ENCODE measurements at places on chromosomes 7 and 10.

- peak; percentile 49 for DNase-seq
These were observed 3.3 kb upstream of the OR2F2 start for GRCh38 chr7:143931739-143932138.

DNA sequence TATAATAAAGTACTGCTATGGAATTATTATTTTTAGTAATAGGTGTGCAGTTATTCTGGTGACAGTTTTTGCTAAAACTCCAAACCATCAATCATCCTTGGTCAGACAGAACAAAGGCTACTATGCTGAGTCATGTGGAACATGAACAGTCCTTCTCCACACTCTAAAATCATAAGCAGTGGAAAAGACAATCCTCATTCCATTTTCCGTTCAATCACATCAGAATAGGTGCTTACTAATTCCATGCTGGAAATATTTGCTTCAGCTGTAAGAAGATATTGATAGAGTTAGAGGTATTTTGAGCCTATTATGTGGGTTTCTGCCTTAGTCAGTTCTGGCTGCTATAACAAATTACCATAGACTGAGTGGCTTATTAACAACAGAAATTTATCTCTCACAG is 82.9 kb downstream of the FAM13C start:
- DNase-seq, result no peak

GRCh38 chr7:136938476-136938875 is 70.0 kb downstream of the CHRM2 start:
- no peak for DNase-seq

GRCh38 chr7:155315977-155316376 is 18.3 kb downstream of the INSIG1 start:
- DNase-seq, result no peak

- DNase-seq, result no peak
These were observed 50.4 kb upstream of the NFE2L3 start for GRCh38 chr7:26101361-26102151.

DNA sequence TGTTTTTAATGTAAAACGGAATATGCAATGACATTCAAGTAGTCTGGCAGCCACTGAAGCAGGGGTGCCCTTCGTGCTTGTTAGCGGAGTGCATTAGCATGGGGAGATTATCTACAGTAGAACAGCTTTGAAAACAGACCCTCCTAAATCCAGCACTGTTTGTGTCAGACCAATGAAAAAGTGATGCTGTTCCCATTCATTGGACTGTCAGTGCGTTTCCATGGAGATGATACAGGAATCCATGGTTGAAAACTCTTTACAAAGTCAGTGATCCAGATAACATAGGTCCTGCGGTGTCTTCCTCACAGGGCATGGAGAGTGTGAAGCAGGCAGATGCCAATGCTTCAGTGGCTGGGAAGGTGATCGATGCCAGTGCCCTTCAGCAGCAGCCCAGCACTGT is 73.6 kb downstream of the ITGB8 start:
- DNase-seq, result no peak

GRCh38 chr10:131121511-131122035 is 189.9 kb downstream of the TCERG1L start:
- no peak for DNase-seq

DNA sequence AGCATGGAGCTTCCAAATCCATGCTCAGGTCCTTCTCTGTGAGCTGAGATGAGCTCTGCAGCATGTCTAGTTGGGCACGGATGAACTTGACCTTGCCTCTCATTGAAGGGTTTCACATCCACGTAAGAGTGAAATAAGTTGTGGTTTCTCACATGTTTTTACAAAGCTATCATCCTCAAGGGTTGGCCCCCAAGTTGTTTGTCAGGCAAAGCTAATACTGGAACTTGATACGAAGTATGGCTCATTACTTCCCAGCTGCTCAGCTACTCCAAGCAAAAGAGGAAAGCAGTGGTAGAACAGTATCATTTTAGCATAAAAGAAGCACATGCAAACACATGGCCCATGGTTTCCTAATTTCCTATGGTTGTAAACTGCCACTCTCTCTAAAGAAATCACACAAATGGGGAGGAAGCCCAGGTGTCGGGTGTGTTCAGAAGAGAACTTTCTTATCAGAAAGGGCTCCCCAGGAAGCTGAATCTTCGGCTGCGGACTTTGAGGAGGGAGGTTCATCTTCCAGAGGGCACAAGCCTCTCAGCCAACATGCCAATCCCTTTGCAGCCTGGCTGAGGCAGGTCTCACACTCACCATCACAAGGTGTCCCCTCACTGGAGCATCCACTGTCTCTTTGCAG is 45.3 kb downstream of the PDLIM1 start:
- DNase-seq, result peak; percentile 47

DNA sequence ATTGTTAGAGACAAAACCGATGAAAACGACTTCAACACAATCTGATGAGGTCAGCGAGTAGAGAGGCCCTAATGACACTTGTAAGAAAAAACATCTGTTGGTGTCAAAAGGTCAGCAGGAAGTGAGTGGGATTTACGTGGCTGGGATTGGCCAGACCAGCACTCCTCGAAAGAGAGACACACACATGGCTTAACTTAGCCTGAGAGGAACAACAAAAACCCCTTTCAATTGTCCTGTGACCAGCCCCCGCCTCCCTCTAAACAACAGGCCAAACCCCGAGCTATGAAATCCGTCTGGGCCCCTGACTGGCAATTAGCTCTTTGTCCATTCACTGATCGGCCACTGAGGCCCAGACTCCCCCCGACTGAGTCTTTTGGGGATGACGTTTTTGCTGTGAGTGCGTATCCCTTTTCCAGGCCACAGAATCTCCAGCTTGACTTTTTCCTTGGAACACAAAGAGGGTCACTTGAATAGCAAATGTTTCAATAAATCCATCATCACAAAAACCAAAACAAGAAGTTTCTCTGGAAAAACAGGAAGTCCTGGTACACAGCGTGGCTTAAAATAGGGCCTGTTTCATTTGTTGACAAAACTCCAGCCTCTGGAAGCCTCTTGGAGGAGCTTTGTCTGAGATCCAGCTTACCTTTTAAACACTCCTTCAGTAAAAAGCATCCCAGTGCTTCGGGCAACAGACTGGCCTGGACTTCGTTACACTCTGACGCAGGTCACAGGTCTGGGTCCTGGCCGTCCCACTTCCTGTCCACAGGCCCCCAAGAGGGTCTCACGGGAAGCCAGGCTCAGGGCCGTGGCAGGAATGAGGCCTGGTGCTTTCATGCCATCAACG is 103.0 kb downstream of the CTBP2 start:
- DNase-seq, result peak; percentile 95

DNA sequence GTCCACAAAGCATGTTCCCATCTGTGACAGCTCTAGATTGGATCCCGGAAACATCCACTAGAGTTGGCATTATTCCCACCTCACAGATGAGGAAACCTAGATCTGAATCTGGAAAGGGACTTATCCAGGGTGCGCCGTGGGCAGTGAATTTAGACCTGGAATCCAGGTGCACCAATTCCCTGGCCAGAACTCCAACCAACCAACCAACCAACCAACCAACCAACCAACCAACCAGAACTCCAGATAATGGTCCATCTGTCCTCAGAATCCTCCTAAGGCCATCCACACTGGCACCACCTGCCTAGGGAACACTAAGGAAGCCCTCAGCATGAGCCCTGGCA is 42.0 kb upstream of the ZMIZ1 start:
- DNase-seq, result no peak

GRCh38 chr7:35032166-35032565 is 5.1 kb downstream of the DPY19L1 start:
- peak; percentile 30 for DNase-seq

DNA sequence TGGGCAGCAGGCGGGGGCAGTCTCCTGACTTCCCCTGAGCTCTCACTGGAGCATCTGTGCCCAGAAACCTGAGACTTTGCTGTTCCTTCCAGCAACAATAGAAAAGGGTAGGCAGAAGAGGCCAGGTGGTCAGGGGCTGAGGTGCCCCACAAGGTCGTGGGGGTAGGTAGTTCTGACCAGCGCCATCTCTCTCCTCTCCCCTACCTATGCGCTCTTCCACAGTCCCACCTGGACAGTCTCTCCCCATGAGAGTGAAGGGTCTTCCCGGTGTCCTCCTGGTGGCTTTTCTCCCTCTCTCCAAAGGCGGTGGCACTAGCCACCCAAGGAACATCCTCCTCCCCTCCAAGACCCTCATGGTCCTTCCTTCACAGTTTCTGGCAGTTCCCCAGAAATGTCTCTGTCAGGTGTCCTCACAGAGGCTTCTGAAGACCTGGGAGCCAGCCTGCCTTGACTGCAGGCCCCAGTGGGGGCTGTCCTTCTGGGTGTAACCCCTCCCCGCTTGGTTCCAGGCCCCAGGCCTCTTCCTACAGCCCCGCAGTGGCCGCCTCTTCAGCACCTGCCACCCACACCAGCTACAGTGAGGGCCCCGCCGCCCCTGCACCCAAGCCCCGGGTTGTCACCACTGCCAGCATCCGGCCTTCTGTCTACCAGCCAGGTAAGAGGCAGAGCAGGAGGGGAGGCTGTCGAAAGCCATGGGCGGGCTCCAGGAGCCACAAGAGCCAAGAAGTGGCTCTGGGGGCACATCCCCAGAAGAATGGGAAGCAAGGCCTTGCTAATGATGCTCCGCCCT is 41.3 kb downstream of the LDB3 start:
- no peak for DNase-seq

DNA sequence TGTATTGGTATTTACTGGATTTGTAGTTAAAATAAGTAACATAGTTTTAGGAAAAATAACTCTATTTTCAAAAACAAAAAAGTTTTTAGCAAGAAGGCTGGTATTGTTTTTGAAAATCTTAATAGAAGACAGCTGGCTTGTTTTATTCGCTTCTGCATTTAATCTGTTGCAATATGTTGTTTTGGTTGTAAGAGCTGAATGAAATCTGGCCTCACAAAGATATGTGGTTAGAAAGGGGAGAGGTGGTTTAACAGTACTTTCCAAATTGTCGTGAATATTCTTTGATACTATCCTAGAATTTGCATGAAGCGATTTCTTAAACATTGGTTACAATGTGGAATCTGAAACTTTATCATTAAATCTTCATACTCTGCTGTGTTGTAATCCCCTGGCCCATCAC is 355.9 kb upstream of the FZD8 start:
- DNase-seq, result peak; percentile 9

GRCh38 chr10:102408728-102409603 is 9.6 kb downstream of the PSD start:
- peak; percentile 44 for DNase-seq

DNA sequence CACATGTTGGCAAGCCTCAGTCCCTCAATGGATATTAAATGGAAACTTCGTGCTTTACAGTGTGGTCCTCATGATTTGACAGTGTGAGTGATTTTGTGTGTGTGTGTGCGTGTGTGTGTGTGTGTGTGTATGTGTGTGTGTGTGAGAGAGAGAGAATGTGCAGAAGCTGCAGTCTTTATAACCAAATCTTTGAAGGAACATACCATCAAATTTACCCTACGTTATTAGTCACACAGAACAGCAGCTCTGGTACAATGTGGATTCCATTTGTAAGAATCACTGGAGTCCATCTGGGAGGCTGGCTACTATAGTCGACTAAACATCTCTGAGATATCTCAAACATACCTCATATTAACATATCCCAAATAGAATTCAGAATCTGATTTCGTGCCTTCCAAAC is 928.0 kb upstream of the POT1 start:
- peak; percentile 78 for DNase-seq

DNA sequence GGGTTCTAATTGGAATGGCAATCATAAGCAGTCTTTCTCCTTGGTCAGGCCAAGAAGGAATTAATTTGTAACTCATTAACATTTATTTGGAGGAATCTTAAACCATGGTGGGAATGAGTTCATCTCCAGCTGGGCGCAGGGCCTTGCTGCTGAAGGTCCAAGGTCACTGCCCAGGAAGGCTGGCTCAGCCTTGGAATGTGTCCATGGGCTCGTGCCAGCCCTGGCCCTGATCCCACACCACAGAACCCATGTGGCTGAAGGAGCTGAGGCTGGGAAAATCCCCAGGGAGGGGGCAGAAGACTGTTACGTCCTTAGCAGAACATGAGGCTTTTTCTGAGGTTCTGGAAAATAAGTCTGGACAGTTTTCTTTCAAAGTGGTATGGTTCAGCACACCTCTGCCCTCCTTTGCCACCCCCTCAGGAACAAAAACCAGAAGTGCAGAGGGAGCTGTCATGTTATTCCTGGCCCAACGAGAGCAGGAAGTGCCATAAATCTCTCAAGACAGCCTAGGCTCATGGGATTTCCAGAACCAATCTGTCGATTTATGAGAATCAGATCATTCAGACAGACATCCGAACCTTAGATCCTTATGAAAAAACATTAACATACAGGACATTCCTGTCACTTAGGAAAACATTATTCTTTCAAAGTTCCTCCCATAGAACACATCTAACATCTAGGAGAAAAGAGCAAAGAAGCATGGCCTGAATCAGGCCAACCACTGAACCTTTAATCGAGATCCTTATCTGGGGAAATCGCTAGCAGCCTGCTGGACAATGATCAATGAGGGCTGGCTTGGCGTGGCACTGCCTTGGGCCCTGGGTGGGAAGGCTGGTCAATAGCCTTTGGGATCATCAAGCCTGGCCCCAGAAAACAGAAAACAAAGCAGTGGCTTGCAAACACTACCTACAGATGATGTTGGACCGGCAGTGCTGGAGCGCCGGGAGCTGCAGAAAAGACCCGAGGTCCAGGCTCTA is 134.3 kb downstream of the TAX1BP1 start:
- peak; percentile 56 for DNase-seq

DNA sequence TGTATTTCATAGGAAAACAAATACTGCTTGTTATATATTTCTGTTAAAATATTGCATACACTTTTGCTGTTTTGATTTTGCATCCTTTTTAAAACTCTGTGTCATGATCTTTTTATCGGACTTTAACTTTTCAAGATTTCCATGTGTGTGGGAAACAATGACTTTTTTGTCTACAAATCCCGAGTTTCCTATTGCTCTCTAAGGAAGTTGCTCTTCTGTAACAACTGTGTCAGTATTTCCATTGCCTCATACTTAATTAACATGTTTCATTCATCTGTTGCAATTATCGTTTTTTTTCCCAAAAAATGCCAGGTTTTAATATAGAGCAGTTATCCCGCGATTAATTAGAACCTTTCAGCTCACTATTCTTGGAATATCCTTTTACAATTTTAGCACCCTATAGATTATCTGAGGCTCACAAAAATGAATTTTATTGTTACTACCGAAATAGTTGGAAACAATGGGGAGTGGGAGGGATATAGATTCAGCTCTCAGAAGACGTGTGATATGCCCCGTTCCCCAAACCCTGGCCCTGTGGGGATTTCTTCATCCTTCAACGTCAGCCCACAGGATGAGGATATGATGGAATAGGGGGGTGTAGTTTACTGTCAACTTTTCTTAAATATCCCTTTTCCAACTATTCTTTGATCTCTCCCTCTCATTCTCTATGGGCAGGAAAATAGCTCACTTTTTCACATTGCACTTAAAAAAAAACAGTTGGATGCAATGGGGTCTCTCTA is 297.6 kb upstream of the IGFBP3 start:
- no peak for DNase-seq

- peak; percentile 37 for DNase-seq
These were observed 302.4 kb downstream of the PTEN start for GRCh38 chr10:88165849-88166271.
